ENCODE measurements at places on chromosomes 2 and 18.

- DNase-seq, result no peak
These were observed 67.0 kb downstream of the SLC66A2 start for GRCh38 chr18:79884294-79884962.

DNA sequence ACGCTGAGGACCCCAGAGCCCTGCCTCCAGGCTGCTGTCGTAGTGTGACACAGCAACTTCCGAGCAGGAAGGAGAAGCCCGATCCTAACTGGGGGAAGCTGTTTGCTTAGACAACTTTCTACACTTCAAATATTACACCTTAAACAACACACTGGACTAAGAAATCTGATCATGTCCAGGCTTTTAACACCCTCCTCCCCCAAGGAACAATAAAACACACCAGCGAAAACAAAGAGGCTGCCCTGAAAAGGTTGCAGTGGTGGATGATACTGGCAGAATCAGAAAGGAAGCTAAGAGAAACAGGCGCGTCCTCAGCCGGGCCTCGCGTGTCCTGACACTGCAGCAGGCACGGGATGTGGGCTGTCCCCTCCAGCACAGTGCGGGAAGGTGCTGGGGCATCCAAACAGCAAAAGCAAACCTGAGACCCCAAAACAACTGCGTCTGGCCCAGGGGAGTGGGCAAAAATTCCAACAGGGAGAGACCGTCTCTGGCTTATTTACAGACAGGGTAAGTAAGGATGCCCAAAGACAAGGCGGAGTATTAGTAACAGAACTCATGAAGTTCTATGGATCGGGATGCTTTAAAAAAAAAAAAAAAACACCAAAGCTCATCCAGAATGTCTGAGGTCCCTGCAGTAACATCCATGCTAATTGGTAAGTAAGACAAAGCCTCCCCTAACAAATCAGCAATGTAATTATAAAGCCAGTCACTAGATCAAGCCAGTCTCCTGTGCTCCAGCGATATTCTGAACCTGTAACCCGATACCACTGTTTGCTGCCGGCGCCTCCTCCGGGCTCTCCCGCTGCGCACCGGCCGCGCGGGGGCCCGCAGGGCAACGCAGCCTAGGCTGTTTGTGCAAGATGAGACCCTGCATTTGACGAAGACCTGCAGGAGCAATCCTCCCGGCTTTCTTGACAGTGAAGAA is 9.0 kb downstream of the SERTAD2 start:
- DNase-seq, result no peak

GRCh38 chr18:37565977-37566478 is 430 bp upstream of the CELF4 start:
- no peak for DNase-seq

- no peak for DNase-seq
These were observed 210.2 kb downstream of the MREG start for GRCh38 chr2:215803150-215803549.

DNA sequence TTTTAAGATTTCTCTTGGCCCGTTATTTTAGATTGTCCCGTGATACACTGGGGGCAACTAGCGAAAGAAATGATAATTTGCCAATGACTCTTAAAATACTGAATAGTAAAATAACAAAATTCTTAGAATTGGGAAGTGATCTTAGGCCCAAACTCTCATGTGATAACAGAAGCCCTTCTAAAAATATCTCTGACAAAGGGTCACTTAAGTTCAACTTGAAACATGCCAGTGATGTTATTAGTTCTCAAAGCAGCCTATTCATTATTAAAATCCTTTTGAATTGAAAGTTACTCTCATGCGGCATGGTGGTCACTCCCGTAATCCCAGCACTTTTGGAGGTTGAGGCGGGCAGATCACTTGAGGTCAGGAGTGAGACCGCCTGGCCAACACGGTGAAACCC is 920.9 kb downstream of the NRXN1 start:
- DNase-seq, result no peak

DNA sequence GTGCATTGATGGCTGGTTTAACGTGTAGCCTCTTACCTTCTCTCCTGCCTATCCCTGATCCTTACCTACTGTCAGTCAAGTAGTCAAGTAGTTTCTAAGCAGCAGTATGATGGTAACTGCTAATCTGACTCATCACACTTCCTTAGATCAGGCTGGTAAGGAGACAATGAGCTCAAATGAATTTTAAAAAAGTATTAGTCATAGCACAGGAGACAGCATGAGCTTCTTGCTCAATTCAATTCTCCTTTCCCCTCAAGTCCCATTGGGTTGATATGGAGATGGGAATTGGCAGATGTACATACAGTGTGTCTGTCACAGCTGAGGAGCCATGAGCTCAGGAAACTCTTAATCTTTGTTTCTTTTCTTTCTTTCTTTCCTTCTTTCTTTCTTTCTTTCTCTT is 799.7 kb downstream of the LRP1B start:
- no peak for DNase-seq

DNA sequence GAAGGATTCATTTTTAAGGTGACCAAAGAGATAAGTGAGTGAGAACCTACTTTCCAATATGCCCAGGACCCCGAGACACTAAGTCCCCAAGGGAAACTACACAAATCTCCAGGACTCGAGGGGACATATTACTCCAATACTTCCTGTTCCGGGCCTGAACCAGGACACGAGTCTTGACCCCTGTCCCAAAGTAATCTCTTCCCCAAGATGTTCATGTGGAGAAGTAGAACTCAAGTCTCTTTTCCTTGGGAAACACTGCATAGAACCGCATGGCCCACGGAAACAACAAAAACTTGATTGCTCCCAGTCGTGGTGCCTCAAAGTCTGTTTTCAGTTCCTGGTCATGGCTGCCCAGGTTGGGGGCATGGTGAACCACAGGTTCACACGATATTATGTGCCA is 87.2 kb upstream of the ZEB2 start:
- no peak for DNase-seq

DNA sequence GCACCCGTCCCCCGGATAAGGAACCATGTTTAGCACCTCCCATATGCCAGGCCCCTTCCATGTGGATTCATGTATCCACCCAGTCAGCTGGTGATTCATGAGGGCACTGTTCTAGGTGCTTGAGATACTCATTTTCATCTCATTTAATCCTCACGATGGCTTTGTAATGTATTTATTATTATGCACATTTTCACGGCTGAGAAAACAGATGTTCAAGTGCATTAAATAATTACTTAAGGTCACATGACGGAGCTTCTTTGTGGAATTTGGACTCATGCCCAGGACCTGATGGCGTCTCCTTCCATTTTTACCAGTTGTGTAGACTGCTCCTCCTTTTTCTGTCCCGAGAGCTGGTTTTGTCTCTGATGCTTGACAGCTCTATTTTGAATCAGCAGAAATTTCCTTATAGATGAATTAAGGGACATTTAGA is 72.2 kb upstream of the RBM44 start:
- DNase-seq, result no peak

DNA sequence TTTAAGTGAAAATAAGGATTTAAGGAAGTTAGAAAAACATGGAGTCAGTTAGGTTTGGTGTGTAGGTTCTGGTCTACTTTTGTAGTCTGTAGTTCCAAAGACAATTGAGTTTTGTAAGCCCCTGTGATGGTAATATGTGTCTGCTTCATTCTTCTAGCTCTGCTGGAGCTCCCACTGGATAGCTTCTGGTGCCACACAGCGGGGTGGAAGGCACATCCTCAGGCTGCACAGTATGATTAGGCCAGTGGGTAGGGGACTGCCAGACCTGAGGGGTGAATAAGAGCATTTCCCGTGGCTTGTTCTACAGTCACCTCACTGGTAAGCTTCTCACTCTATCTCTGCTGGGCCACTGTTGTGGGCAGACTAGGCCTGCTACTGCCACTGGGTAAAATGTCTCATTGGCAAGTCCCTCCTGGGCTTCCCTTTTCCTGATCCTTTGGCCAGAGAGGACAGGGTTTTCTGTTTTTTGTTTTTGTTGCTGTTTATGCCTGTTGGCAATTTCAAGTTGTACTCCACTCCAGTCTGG is 44.5 kb downstream of the TMEM131 start:
- no peak for DNase-seq

DNA sequence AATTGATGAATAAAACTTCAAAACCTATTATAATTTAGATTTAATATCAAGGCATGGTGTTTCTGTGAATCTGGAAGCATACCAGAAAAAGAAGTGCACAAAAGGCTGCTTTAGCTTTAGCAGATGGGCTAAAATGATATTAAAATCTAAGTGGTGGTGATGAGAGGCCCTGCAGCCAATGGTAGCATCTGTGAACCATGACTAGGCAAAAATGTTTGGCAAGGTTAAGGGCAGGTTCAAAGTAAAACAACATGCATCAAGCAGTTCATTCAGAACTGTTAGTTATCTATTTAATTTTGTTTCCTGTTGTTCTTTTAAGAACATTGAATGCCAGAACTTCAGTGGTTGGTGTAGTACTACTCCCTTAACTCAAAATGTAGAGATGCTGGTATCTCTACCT is 1736.9 kb upstream of the CELF4 start:
- DNase-seq, result no peak

- no peak for DNase-seq
These were observed 37.4 kb downstream of the RTN4 start for GRCh38 chr2:55012672-55013484.

DNA sequence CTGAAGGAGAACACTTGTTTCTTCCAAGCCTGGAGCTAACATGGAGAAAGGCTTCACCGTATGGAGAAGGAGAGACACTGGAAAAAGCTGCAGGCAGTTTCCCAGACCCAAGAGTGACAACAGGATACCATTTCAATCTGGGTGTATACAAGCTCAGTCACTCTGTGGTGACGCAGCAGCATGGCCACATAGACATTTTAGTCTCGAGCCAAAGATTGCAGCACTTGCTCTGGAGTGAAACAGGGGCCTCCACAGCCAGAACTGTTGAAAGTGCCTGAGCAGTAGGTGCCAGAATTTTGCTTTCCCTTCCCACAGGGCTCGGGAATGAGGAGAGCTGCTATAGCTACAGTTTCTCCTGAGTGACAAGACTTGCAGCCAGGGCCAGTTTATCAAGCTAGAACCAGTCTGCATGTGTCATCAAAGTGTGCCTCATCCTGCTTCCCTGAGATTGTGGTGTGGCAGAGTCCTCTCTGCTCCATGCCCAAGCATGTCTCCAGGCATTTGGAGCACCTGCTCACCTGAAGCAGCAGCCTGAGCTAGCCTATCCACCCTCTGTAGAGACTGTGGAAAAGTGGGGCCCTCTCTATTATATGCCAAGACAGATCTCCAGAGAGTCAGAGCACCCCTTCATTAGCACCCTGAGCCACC is 234.6 kb upstream of the CDH19 start:
- no peak for DNase-seq

DNA sequence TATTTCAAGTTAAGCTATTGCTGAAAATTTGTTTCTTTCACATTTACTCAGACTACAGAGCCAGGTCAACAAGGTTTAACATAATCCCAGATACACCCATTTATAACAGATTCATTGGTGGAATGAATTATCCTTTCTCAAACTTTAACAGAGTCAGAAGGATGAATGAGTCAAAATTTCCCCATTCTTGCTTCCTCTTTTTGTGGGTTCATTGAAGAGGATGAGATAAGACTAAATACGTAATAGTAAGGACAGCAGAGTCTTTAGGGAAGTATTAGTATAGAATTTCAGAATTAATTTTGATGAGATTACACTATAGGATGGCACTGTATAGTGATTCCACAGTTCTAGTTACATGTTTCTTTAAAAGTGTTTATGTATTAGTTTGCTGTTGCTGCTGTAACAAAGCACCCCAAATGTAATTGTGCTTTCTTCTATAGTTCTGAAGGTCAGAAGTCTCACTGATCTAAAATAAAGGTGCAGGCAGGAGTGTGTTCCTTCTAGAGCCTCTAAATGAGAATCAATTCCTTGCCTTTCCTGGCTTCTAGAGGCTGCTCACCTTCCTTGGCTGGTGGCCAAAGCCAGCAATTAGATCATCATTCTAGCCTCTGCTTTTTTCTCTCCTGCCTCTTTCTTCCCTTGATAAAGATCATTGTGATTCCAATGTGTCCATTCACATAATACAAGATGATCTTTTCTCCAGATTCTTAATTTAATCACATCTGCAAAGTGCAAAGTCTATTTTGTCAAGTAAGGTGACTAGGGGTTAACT is 309.3 kb upstream of the PIK3C3 start:
- no peak for DNase-seq

- no peak for DNase-seq
These were observed 27.5 kb downstream of the MAP3K2 start for GRCh38 chr2:127360242-127360641.

- DNase-seq, result no peak
These were observed 285.8 kb upstream of the GYPC start for GRCh38 chr2:126370201-126370600.

DNA sequence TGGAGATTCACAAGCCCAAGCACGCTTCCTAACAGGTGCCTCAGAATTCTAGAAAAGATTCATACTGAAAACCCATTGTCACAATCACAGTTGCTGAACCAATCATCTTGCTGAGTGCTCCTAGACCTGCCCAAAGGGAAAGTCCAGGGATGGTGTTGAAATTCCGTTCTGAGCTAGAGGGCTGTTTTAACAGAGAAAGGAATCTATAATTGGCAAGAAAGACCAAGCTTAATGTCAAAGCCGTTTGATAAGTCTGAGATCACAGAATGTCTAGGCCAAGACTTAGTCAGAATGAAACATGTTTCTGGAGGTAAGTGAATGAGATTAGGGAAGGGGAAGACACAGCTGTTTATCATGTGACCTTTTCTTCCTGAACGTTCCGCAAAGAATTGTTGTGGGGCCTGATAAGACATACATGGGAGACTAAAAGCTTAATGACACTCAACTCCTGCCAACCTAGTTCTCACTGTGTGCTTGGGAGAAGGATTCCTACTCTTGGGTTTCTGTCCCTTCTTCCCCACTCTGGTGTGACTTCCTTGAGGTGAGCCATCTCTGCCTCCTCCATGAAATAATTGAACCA is 27.5 kb downstream of the PMAIP1 start:
- no peak for DNase-seq

DNA sequence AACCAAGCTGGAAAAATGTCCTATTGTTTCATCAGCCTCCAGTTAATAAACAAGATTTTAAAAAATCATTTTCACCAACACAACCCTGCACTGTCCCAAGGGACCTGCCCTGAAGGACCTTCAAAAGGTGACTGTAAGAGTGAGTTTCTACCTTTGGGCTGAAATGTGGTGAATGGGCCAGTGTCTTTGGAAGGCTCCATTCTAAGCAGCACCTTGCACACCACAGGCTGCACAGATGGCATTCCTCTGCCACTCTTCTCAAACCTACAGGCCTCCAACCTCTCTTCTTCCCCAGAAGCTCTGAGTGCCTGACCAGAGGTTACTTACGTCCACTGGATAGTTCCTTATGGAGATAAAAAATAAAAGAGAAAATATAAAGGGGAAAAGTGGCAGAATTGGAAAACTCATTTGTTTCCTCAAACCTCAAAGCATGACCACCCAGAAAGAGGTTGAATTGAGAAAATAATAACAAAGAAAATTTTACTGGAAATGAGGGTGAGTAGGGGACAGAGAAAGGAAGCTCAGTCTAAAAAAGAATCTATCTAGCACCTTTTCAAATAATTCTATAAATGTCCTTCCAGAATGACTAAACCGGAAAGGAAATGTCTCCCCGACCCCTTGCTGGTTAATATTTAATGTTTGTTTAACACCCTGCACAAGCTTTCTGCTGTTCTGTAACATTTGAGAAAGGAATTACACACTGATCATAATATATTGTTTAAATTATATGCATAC is 175.7 kb downstream of the METTL4 start:
- no peak for DNase-seq

- no peak for DNase-seq
These were observed 31.2 kb downstream of the ZDBF2 start for GRCh38 chr2:206305523-206306245.

- DNase-seq, result no peak
These were observed 293.5 kb downstream of the ARHGAP15 start for GRCh38 chr2:143422681-143423080.

All from activated T-cell treated with anti-CD3 and anti-CD28 coated beads for 48 hours (primary cell).